ENCODE measurements at places on chromosomes 13 and 19.
A peak's percentile ranks its signal among the peaks of the same experiment; 100 is the strongest.

DNA sequence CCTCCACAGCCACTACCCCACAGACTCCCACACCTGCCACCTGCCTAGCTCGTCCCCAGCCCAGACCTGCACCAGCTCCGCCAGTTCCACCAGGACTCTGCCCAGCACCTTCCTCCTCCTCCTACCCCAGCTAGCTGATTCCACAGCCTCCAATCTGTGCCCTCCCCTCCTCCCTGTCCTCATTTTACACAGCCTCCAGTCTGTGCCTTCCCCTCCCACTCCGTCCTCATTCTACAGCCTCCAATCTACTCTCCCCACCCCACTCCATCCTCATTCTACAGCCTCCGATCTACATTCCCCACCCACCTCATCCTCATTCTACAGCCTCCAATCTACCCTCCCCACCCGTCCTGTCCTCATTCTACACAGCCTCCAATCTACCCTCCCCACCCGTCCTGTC lies 7.3 kb downstream of the MYDGF start:
- DNase-seq, result no peak

DNA sequence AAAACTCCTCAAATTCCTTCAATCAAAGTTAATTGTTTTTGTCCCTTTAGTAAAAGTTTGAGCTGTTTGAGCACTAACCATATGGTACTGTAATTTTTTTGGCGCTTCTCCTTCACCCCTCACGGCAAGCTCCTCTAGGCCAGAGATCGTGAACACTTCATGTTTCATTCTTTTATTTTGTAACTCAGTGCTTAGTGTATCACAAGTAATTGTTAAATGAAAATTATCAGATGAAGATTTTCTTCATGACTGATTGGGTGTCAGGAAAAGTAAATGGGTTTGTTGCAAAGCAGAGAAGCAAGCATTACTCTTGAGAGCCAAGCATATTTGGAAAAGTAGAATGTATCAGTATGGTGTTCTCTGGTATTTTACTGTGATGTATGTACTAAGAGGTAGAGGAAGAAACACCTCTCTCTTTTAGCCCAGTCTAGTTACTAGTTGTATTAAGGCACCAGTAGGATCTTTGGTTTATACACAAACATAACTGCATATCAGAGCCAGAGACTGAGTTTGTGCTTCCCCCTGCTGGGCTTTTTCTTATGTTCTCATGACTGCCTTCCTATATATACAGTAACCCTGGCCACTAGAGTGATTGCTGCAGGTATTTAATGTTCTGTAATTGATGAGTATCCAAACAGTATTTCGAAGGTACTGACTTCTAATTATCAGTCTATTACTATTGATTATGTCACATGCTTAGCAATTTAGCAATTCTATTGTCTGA lies 202.3 kb upstream of the KLHL1 start:
- DNase-seq, result peak; percentile 84

DNA sequence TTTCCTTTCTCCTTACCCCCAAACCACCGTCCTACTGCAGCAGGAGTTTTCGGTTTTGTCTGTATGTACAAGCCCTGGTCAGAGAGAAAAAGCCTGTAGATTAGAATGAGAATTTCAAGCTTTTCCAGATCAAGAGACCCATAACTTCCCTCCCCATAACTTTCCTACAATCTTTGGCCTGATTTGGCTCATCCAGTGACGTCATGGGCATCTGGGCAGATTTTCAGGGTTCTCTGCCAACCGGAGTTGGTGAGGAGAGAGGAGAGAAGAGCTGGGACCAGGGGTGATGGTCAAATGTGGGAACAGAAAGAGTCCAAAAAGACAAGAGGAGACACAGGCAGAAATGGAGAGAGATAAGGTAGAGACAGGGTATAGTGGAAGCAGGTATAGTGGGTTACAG lies 10.5 kb downstream of the IZUMO2 start:
- no peak for DNase-seq

- no peak for DNase-seq
Measured at GRCh38 chr13:44275381-44275780, 98.2 kb upstream of the SERP2 start.

DNA sequence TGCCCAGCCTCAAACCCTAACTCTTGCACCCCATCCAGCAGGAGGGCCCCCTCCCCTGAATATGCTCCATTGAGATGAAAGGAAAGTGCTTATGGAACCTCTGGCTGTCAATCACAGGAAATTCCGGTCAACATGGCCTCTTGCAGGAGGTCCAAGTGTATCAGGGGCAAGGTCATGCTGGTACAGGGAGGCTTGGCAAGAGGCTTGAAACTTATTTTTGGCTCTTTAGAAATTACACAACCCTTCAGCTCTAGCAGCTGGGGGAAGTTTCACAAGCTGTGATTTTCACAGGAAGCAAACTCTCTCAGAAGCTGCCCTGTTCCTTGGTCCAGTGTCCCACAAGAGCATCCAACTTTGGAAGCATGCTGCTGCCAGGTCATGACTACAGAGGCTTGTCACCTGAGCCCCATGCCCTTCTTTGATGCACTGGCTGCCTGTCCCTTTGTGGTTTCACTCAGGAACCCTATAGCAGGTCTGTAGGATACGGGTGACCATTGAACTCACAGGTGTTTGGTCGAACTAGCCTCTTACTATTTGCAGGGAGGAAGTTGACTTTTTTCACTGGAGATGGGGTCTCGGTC lies 8.4 kb downstream of the ASF1B start:
- DNase-seq, result no peak

GRCh38 chr13:37429976-37430375 lies 168.6 kb downstream of the POSTN start:
- no peak for DNase-seq

DNA sequence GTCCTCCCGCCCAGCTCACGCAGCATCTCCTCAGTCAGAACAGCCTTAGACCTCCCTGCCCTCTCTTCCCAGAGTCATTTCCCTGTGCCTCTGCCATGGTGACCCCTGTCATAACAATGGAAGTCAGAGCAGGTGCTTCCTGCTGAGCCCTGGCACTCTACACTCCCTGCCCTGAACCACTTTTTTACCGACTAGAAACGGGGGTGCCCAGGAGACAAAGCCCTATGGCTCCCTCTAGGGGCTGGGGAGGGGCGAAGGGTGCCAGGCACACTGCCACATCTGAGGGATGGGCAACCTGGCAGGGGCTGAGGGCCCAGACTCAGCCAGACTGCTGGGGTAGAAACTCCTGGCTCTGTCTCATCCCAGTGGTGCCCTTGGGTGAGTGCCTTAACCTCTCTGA lies 16.4 kb downstream of the ZNF574 start:
- DNase-seq, result peak; percentile 81

- DNase-seq, result no peak
Measured at GRCh38 chr13:59834801-59835200, 328.9 kb downstream of the DIAPH3 start.

GRCh38 chr13:113152691-113152983 lies 5.8 kb upstream of the PROZ start:
- peak; percentile 35 for DNase-seq

DNA sequence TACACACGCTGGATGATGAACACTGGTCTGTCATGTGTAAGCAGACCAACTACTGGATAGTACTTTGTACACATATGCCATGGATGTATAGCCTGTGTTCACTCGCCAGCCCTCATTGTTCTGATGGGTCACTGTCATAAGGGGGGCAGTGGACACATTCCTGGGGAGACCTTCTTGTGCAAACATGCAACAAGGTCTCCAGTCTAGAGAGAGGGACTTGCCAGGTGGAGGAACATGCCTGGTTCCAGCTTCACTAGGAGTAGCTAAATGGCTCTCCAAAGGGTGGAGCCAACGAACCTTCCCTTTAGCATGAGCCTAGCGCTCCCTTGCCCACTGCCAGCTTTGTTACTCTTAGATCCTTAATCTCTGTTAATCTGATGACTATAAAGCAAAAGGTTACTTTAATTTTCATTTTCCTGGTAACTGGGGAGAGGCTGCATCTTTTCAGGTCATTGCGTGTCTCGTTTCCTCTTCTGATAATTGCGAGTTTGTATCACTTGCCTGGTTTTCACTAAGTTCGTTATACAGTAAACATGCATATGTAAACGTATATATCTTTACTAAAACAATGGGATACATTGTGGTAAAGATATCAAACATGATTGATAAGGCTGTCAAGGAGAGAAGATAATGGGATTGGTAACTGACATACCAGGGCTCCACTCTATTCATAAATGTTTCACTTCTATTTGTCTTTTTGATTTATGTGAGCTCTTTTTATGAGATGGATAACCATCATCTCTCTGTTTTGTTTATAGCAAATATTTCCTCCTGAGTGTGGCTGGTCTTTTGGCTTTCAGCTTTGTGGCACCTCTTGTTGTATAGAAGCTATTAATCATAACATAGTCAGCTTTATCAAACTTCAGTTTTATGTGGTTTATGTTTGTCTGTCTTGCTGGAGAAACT lies 235.2 kb upstream of the SGCG start:
- DNase-seq, result no peak

Data from NCI-H2171 treated with DMSO at 0.1 percent for 48 hours (cell line).